ENCODE measurements at places on chromosomes 16 and 17. TPM values are rescaled to one million over a fixed set of nuclear protein-coding genes. Genes with fewer than 3 reads are reported as not detected.

Gene ALOX15
- 0.45 TPM for total RNA-seq

Gene NT5C
- total RNA-seq = 38.7 TPM

Gene JPH3
- total RNA-seq = 0.22 TPM

DNA sequence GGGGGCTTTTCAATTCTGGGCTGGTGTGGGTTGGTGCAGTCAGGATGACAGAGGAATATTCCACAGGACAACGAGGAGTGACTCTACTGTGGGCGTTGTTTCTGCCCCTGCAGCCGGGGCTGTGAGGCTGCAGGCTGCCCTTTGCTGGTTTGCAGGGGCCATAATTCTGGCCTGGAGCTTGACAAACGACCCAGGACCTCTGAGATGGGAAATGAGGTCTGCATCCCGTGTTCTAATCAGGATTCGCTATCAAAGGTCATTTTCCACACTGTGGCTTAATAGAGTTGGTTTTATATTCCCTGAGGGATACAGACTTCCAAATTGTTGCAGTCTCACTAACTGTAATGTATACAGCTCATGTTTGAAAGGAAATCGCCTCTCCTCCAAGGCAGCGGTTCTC is 180.9 kb downstream of the RPTOR start:
- no peak for DNase-seq

GRCh38 chr17:49581648-49581998 is 6.0 kb downstream of the NXPH3 start:
- DNase-seq = no peak

Gene C17orf113
- 2.9 TPM for total RNA-seq

- no peak for DNase-seq
Measured at GRCh38 chr16:4179020-4179419, 62.8 kb upstream of the ADCY9 start.

DNA sequence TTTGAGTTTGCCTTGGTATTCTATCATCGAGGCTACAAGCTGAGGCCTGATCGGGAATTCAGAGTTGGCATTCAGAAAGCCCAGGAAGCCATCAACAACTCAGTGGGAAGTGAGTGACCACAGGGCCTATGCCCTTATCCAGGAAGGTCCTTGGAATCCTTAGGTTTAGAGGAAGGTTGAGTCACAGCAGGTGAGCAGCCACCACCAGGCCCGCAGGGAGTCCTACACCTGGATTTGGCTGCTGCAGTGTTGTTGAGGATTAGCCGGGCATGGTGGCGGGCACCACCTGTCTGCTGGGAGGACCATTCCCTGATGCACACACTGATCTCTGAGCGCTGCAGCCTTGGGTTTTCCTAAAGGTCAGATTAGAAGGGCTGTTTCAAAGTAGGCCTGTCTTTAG is 5.2 kb downstream of the ODAD4 start:
- DNase-seq = no peak

Gene CACNG3
- not detected for total RNA-seq

- no peak for DNase-seq
Measured at GRCh38 chr17:69967910-69968411, 107.1 kb upstream of the KCNJ16 start.

GRCh38 chr17:78986649-78987328 is 7.1 kb upstream of the LGALS3BP start:
- no peak for DNase-seq
